ENCODE measurements at places on chromosomes 3 and 15.

DNA sequence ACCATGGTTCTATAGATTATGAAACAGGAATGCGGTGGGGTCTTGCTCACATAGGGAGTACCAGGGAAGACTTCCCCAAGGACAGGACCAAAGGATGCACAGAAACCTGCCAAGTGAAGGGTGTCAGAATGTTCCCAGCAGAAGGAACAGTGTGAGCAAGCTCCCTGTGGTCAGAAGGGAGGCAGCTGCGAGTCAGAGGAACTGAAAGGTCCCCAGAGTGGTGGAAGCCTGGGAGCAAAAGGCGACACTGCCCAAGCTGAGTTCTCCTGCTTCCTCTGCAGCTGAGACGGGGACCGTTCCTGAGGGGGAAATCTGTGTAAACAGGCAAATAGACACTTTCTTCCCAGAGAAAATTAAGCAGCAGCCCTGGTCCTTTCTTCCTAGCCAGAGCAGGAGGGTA is 14.2 kb upstream of the SLC6A6 start:
- DNase-seq, result no peak

GRCh38 chr3:148911173-148911572 is 46.1 kb downstream of the CPA3 start:
- DNase-seq, result no peak

DNA sequence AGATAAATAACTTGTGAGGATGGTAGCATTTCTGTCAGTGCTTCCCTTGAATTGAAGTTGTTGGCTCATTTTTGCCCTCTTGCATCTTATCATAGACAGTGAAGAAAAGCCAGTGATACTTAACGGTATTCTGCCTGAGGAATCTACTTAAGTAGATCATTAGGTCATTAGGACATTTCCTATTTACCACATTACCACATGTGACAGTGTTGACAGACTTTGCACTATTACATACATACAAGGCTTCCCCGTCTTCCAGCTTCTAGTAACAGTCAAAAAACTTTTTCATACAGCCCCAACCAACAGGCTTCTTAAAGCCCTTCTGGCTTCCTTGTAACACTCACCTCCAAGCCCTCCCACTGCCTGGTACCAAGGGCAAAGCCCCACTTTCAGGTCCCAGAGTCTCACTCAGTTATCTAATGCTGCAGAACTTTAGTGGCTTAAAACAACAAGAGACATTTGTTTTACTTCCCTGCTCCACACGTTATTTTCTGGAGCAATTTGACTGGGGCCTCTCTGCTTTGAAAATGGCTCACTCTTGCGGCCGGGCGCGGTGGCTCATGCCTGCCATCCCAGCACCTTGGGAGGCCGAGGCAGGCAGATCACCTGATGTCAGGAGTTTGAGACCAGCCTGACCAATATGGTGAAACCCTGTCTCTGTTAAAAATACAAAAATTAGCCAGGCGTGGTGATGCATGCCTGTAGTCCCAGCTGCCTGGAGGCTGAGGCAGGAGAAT is 40.0 kb downstream of the ASB7 start:
- no peak for DNase-seq

- no peak for DNase-seq
Measured at GRCh38 chr15:93500155-93500554, 411.1 kb upstream of the RGMA start.

DNA sequence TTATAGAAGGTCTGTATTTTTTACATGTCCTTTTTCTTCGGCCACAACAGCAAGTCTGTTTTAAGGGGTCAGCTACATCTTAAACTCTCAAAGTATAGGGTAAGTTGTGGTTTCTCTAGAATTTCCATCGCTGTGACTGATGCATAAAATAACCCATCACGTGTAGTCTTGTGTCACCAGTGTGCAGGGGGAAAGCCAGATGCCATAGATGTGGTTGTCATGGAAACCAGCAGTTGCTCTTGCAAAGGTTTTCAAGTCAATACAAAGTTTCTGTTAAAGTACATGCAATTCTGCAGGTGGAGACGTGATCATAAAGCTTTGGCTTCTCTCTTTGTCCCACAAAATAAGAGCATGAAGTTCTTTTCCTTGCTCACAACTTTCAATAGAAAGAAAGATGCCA is 210.3 kb upstream of the ONECUT1 start:
- no peak for DNase-seq

DNA sequence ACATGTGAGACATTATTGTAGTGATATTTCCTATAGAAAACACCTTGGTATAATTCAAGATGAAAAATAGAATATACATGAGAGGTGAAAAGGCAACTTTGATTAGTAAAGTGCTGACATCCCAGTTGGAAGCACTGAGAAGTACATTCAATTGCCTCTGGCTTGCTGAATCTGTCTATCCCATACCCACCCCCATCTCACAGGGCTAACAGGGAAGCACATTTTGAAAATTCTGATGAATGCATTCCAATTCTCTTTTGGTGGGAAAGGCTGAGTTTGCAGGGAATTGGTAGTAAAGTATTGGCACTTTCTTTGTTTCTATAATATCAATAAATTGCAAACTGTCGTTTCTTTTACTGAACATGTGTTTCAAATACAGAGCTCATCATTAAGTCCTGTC is 122.9 kb downstream of the MBNL1 start:
- no peak for DNase-seq

DNA sequence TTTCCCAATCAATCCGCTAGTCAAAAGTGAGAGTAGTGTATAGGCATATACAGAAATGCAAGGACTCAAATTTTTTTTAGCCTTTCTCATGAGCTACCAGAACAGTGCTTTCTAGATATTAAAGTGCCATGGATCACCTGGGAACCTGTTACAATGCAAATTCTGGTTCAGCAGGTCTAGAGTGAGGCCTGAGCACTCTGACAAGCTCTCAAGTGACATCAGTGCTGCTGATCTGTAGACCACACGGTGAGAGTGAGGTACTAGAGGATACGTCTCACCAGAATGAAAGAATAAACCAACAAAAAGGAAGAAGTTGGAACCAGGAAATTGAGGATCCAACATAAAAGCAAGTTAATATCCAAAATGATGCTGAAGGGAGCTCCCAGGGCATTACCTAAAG is 16.0 kb upstream of the PLA2G4D start:
- DNase-seq, result no peak

- DNase-seq, result no peak
Measured at GRCh38 chr15:29821416-29822099, 710 bp downstream of the TJP1 start.

GRCh38 chr3:153289334-153289808 is 127.3 kb downstream of the RAP2B start:
- no peak for DNase-seq

- no peak for DNase-seq
Measured at GRCh38 chr15:61500523-61500922, 271.4 kb upstream of the RORA start.

GRCh38 chr3:152269056-152269830 is 514 bp downstream of the MBNL1 start:
- peak; percentile 70 for DNase-seq

DNA sequence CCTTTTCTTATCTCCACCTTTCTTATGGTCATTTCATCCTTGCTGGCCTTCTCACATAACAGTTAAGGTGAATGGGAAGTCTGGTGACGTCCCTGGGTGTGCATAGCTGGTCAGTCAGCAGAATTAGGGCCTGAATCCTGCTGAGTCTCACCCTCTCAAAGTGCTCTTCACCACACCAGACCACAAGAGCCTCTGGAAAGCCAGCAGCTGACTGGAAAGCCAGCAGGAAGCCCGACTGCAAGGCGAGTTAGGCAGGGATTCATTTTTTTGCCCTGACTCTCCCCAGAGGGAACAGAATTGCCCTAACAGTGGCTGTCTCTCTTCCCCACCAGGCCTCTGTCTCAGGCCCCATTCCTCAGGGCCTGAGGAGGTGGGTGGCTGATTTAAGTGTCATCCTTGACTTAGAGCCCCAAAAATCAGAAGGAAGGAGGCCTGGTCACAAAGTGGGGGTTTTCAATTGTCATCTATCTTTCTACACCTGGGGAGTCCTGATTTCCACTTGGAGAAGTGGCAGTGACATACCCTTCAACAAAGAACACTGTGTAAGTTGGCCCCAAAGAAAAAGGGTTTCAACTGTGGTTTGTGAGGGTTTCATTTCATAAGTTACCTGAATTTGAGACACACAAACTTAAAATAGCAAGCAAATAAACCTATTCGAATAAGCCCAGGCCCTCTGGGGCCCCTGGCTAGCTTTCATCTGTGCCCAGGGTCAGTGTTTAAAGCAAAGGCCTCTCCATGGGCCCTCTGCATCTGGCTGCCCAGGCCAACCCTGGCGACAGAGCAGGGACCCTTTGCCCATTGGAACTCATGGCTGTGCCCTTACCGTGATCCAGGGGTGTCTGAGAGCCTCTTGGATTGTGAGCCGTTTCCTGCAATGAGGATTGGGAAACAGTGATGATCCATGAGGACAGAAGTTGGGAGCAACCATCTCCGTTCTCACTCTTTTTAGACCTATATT is 90.5 kb upstream of the HERC1 start:
- no peak for DNase-seq

DNA sequence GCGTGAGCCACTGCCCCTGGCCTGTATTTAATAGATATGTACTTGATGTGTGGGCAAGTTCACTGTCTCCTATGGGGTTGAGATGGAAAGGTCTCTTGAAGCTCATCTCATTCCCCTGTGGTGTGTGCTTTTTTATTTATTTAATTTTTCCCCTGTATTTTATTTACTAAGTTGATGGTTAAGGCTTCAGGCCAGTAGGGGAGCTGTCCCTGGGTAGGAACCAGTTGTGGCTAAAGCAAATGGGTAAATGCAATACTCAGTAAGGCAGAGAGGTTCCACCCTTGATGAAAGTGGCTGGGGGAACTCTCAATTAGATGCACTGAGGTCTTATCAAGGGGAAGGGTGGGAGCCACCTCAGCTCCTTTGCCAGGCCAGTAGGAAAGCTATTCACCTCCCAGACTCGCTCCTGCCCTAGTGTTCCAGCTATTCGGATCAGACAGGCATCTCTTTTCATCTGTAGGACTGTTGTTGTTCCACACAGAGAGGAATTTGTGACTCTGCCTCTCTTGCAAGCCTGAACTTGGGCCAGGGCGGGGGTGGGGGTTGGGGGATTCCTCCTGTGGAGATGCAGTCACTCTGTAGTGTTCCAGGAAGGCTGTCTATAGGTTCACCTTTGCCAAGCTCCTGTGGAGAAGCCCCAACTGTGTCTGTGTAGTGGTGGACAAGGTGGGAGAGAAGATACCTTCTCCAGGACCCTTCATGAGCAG is 26.1 kb downstream of the PCCB start:
- DNase-seq, result no peak

DNA sequence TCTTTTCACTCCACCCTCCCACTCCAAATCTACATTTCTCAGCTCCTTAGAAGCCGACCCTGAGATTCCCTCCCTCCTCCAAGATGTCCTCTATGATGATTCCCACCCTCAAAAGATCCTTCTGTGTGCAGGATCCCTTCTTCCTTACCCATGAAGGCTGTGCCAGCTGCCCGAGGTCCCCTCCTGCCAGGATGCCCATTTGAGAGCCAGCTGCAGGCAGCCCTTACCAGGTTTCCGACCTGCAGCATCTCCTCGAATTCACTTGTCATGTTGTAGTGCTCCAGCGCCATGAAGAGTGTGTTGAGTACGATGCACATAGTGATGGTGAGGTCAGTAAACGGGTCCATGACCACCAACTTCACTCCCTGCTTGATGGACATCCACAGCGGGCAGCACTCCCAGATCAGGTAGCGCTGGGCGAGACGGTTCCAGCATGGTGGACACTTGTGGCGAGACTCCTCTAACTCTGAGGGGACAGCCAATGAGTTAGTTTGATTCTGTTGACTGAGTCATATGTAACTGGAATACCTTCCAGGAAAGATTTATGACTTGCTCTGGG is 51.9 kb downstream of the SCN5A start:
- no peak for DNase-seq

GRCh38 chr3:52707585-52707984 is 1.7 kb downstream of the SPCS1 start:
- DNase-seq, result no peak

- DNase-seq, result no peak
Measured at GRCh38 chr15:99682455-99682854, 50.8 kb downstream of the LYSMD4 start.

DNA sequence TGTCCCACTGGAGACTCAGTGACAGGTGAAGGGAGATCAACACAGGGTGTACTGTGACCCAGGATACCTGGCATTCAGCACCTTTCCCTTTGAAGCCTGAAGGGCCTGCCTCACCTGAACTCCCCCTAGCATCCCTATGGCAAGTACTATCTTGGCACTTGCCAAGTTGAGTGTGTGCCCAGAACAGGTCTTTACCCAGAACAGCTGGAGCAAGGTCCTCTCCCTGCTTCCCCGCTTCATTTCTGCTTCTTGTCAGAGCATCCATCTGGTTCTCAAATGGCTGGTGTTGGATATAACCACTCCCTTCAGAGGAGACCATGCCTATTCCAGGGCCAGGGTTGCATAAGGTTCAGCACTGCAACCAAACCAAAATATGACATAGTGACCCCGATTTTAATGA is 73.0 kb downstream of the FAM43A start:
- no peak for DNase-seq

GRCh38 chr3:152860736-152861135 is 25.8 kb downstream of the P2RY1 start:
- no peak for DNase-seq

DNA sequence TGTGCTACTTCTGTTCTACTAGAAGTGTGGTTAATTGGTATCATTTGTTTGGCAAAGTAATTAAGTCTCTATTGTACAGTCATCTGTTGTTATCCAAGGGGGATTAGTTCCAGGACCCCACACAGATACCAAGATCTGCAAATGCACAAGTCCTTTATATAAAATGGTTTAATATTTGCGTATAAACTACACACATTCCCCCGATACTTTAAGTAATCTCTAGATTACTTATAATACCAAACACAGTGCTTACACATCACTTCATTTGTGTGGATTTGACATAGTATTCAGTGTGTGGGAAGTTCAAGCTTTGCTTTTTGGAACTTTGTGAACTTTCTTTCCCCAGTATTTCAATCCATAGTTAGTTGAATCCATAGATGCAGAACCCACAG is 50.5 kb upstream of the ABI3BP start:
- DNase-seq, result no peak

DNA sequence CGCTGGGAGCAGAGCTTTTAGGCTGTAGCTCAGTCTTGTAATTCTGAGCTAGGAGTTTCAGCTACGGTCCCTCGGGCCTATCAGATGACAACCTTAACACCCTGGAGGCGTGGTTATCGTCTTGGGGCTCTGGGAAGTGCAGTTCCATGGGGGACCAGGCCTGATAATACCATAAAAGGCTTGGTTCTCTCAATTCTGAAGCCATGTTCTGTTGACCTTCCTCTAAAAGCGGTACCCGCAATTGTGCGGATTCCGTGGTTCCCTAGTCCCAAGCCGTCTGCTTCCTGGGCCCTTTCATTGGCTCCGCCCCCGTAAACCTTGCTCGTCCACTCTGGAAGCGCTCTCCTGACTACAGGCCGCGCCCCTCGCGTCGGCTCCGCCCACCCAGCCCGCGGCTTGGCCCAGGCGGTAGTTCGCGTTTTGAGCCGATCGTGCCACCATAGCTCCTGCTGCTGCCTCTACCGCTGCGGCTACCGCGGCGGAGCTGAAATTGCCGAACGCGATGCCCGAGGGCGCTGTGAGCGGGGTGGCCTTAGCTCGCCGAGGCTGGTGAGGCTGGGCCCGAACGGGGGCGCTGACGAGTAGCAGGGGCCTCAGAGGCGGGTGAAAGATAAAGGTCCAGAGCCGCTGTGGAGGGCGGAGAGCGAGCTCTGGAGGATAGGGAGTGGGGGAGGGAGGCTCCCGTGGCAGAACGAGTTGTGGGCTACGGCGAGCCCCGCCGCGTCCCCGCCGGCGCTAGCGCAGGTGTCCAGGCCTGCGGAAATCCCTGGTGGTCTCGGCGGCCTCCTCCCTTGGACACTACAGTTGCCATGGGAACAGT is at the start of gene MAPKBP1:
Gene MAPKBP1 (plus strand): TSS at position 423 of the 820 bp plus-strand sequence. CDS start 792 bp downstream, outside the sequence.
- DNase-seq, result peak; percentile 99

- no peak for DNase-seq
Measured at GRCh38 chr3:45666757-45667431, 22.3 kb upstream of the SACM1L start.

Data from naive thymus-derived CD8-positive, alpha-beta T cell (primary cell).